Naive thymus-derived CD4-positive, alpha-beta T cell (primary cell): ENCODE measurements at places on chromosomes 3 and 15. TPM values are rescaled to one million over a fixed set of nuclear protein-coding genes. Genes with fewer than 3 reads are reported as not detected.

DNA sequence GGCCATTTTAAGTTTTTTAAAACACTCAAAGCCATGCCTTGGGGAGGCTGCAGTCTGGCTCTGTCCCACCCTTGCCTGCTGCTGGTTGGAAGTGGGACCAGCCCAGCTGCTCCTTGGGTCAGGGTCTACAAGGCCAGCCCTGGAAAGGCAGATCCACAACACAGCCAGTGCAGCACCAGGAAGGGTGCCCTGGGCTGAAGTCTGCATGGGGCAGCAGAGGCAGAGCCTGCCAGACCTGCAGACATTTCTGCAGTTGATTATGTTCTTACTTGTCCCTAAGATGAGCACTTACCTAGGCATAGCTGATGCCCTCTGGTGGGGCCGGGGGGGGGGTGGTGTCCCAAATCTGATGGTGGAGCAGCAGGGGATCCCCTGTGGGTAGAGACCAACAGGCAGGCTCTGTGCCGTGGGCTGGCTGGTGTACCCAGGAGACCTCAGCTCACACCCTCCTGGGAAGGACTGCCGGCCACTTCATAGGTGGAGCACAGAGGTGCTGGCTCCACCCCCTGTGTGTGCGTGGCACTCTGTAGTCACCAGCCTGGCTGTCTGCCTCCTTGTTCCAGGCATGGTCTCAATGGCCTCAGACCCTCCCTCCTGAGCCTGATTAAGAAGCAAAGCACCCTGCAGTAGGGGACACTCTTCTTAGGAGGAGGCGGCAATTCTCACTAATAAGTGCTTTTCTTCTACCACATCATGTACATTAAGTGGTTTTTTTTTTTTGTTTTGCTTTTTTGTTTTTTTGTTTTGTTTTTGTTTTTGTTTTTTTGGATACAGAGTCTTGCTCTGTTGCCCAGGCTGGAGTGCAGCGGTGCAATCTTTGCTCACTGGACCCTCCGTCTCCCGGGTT lies 97.4 kb upstream of the KLF13 start:
- DNase-seq: no peak
- peaks cover 6% of the 10 kb centered on the region for H3K4me1 ChIP-seq
- H3K4me3 ChIP-seq: no peak overlapping the region

FRMD5 gene
- not detected for total RNA-seq

SPINK8 gene
- total RNA-seq: not detected

- no peak for DNase-seq
- peaks cover 26% of the 10 kb centered on the region for H3K36me3 ChIP-seq
- H3K27me3 ChIP-seq: no peaks in the 10 kb centered on the region
- H3K27ac ChIP-seq: no peak overlapping the region
- H3K4me3 ChIP-seq: no peak overlapping the region
Measured at GRCh38 chr3:20074226-20075063, 34.2 kb downstream of the KAT2B start.

- H3K4me3 ChIP-seq: no peak overlapping the region
- no peak for DNase-seq
- no peak overlapping the region for H3K27ac ChIP-seq
- H3K36me3 ChIP-seq: no peaks in the 10 kb centered on the region
- H3K4me1 ChIP-seq: no peaks in the 10 kb centered on the region
- no peaks in the 10 kb centered on the region for H3K27me3 ChIP-seq
Measured at GRCh38 chr3:112230033-112230432, 64.0 kb downstream of the SLC9C1 start.

GRCh38 chr3:180698760-180699270 lies 19.5 kb upstream of the CCDC39 start:
- H3K27ac ChIP-seq: no peak overlapping the region
- no peak overlapping the region for H3K4me3 ChIP-seq
- no peaks in the 10 kb centered on the region for H3K36me3 ChIP-seq
- no peaks in the 10 kb centered on the region for H3K4me1 ChIP-seq

DNA sequence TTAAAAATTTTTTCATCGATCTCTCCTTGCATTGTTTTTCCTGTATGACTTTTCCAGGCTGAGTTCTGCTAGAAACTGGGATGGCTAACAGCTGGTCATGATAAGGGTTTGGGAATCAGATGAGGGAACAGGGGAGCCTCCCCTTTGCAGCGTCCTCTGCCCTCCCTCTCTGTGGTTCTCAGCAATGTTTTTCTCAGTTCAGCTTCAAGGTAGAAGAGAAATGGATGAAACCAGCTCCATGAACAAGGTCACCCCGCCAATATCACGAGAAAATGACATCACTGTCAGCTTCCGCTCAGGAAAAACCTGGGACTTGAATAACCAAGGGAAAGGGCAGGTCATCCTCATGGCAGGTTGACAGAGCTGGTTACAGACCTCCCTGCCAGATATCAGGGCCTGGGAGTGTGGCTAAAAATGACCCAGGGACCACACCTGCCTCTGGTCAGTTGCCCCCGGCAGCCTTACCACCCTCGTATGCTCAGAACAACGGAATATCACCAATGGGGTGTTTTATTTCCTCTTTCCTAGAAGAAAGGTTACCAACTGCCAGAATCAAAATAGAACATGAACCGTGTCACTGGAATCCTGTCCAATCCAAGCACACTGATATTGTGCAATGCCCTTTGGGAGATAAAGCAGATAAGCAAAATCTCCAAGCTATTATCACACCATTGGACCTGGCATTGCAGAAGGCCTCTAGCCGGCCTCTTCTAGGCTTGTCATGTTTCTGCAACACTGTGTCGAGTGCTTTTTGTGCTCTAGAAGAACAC lies 26.1 kb downstream of the LSM3 start:
- no peak overlapping the region for H3K4me3 ChIP-seq
- peaks cover 7% of the 10 kb centered on the region for H3K36me3 ChIP-seq
- no peaks in the 10 kb centered on the region for H3K27me3 ChIP-seq
- DNase-seq: no peak
- peaks cover 5% of the 10 kb centered on the region for H3K4me1 ChIP-seq

DNA sequence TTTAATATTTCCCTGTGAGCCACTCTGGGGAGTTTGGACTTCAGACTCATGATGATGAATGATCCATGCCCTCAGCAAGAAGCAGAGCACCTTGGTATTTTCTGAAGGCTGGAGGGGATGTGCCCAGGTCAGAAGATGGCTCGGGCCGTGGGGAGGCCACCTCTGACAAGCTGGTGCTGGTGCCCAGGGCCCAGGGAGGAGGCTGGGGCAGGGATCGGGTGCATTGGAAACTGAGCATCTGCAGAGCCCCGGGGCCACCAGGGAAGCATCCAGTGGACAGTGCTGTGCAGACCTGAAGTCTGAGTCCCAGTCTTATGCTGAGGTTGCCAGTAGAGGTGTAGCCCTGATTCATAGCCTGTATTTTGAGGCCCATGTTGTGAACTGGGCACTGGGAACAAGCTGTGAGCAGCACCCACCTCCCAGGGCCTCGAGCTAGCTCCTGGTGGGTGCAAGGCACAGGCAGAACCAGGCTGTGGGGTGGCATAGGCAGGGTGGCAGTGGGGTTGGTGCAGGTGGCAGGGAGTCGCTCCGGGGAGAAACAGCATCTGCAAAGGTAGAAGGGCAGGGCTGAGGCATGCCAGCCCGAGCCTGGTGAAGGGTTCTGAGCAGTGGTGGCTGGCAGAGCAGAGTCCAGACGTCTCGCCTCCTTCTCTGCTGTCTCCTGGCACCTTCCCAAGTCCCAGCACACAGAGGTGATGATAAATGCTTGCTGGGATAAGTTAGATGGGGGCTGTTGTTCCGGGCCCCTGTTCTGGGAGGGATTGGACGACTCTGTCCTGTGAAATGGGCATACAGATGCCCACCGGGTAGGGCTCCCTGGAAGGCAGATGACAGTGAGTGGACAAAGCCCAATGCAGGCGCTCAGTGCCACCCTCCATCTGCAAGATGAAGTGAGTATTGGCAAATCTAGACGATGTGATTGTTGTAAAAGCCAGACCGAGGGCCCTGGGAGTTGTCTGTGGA lies 10.6 kb downstream of the DNAJB8 start:
- H3K27me3 ChIP-seq: no peaks in the 10 kb centered on the region
- H3K27ac ChIP-seq: no peak overlapping the region
- no peaks in the 10 kb centered on the region for H3K4me1 ChIP-seq
- H3K36me3 ChIP-seq: no peaks in the 10 kb centered on the region
- DNase-seq: no peak
- H3K4me3 ChIP-seq: no peak overlapping the region

- H3K27me3 ChIP-seq: no peaks in the 10 kb centered on the region
- peaks cover 12% of the 10 kb centered on the region for H3K4me1 ChIP-seq
- H3K4me3 ChIP-seq: no peak overlapping the region
- no peak for DNase-seq
- no peaks in the 10 kb centered on the region for H3K36me3 ChIP-seq
- H3K27ac ChIP-seq: no peak overlapping the region
Measured at GRCh38 chr3:146536681-146537080, 7.7 kb downstream of the PLSCR1 start.

ARPIN gene
- total RNA-seq: 0.27 TPM

DNA sequence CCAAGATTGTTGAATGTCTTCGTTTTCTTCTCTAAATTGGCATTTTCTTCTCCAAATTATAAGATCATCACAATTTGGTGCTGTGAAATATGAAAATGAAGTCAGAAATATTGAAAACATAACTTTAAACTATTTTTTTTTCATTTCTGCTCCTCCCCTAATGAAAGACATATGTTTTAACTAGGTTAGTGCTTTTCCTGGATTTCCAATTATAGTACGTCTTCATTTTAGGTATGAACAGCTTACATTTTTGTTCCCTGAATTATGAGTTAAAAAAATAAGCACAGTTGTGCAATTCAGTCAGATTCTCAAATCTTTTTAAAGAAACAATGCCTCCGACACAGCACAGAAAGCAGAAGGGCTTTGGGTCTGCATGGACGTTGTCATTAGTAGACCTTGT lies 83.5 kb upstream of the CFAP20DC start:
- no peaks in the 10 kb centered on the region for H3K4me1 ChIP-seq
- H3K27me3 ChIP-seq: no peaks in the 10 kb centered on the region
- no peak overlapping the region for H3K27ac ChIP-seq
- DNase-seq: no peak

- no peak overlapping the region for H3K27ac ChIP-seq
- no peaks in the 10 kb centered on the region for H3K4me1 ChIP-seq
- H3K4me3 ChIP-seq: no peak overlapping the region
- H3K27me3 ChIP-seq: peaks cover 3% of the 10 kb centered on the region
- H3K36me3 ChIP-seq: no peaks in the 10 kb centered on the region
Measured at GRCh38 chr15:31077941-31078340, 23.6 kb downstream of the TRPM1 start.

DNA sequence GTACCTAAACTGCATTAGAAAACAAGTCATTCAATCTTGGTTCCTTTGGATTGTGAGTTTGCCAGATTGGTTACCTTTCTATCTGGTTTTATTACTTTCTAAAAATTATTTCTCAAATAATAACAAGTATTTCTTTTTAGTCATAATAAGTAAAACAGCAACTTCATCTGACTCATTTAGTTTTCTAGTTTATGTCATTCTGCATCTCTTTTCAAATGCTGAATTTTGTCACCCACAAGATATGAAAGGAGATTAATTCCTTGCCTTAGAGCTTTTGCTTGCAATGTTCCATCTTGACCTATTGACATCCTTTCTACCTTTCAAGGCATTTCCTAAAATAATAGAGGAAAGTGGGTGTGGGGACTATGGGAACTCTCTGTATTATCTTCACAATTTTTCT lies 253.6 kb upstream of the PEX5L start:
- no peak overlapping the region for H3K4me3 ChIP-seq
- H3K27me3 ChIP-seq: no peaks in the 10 kb centered on the region
- H3K27ac ChIP-seq: no peak overlapping the region
- no peak for DNase-seq
- no peaks in the 10 kb centered on the region for H3K4me1 ChIP-seq
- H3K36me3 ChIP-seq: no peaks in the 10 kb centered on the region

- H3K27me3 ChIP-seq: no peaks in the 10 kb centered on the region
- no peak overlapping the region for H3K4me3 ChIP-seq
- no peak for DNase-seq
- no peaks in the 10 kb centered on the region for H3K4me1 ChIP-seq
- H3K27ac ChIP-seq: no peak overlapping the region
- H3K36me3 ChIP-seq: peaks cover 91% of the 10 kb centered on the region
Measured at GRCh38 chr3:179589143-179589542, 15.3 kb downstream of the MRPL47 start.

DNA sequence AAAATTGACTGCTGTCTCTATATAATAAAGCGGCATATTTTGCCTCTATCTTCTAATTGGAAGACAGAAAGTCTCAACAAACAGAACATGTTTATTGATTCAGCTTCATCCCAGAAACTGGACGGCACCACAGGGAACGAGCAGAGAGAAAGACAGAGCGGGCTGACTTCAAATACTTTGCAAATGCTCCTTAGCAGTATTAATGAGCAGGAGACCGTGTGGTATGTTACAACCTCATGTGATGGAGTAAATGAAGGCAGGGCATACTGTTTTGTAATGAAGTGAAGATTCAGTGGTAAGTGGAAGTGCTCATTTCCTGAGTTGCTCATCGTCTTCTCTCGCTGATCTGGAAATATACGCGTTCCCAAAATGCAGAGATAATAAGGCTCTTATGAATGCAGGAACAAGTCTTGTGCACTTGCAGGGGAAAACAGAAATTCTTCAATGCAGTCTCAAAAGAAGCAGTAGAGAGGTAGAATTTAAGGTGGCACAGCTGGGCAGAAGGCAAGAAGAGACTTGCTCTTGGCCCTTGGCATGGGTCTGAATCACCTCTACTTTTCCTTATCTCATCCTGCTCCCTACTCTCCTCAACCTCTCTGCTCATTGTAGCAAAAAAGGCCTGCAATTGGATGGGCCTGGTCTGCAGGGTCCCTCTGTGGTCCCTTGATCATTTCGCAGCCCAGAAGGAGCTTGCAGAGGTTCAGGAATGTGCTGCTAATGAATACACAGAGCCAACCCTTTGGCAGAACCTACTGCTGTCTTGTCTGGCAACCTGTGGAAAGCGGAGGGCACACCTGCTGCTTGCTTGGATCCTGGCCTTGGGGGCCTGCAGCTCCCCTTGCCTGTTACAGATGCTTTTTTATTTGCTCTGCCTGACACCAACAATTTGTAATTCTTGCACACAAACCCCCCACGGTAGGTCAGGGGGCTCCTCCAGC lies 604.9 kb upstream of the CFAP20DC start:
- no peaks in the 10 kb centered on the region for H3K4me1 ChIP-seq
- H3K27me3 ChIP-seq: no peaks in the 10 kb centered on the region
- no peaks in the 10 kb centered on the region for H3K36me3 ChIP-seq
- H3K4me3 ChIP-seq: no peak overlapping the region
- no peak overlapping the region for H3K27ac ChIP-seq

DNA sequence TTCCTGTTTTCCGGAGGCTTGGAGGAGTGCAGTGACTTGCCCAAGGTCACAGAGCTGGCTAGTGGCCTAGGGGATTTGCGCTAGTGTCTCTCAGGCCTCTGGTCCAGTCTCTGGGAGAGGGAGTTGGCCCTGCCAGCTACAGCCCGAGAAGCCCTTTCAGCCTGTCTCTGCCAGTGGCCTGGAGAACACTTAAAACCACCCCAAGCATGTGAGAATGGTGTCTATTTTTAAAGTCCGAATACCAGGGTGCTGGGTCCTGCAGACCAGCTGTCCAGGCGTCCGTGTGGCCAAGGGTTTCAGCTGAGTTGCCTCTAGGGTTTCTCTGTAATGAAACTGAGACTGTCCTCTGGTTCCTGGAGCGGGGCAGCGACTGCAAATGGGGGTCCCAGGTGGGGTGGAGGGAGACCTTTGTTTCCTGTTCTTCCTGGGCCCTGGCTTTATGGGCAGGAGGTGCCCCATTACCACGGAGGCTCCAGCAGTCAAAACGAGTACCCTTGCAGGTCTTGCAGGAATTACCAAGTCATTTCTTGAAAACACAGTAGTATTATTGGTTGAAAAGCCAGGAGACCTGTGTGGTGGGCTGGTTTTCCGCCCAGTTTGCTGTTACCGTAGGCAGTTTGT lies 2.2 kb downstream of the CAND2 start:
- H3K36me3 ChIP-seq: peaks cover 6% of the 10 kb centered on the region
- DNase-seq: no peak
- H3K27ac ChIP-seq: no peak overlapping the region
- no peaks in the 10 kb centered on the region for H3K27me3 ChIP-seq
- no peaks in the 10 kb centered on the region for H3K4me1 ChIP-seq
